ENCODE measurements at places on chromosomes 16 and 17.

- DNase-seq = no peak
These were observed 15.8 kb downstream of the PLCD3 start for GRCh38 chr17:45116434-45117016.

GRCh38 chr17:55347341-55347740 is 74.3 kb downstream of the MMD start:
- no peak for DNase-seq

- DNase-seq = no peak
These were observed 157.7 kb upstream of the TNRC6C start for GRCh38 chr17:77800816-77801215.

DNA sequence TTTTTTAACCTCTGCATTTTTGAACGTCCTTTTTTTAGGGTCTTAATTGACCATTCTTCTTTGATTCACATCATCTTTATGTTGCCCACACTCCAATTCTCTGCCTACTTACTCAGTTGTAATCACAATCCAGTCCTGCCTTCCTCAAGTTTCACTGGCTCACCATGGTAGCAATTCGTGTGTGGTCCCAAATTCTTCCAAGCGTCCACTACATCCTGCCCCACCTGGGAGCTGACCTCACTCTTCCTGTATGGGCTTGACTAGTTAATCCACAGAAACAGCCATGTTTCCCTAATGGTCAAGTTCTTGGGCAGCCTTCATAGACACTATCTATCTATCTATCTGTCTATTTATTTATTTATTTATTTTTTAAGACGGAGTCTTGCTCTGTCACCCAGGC is 7.1 kb downstream of the TLCD2 start:
- no peak for DNase-seq

DNA sequence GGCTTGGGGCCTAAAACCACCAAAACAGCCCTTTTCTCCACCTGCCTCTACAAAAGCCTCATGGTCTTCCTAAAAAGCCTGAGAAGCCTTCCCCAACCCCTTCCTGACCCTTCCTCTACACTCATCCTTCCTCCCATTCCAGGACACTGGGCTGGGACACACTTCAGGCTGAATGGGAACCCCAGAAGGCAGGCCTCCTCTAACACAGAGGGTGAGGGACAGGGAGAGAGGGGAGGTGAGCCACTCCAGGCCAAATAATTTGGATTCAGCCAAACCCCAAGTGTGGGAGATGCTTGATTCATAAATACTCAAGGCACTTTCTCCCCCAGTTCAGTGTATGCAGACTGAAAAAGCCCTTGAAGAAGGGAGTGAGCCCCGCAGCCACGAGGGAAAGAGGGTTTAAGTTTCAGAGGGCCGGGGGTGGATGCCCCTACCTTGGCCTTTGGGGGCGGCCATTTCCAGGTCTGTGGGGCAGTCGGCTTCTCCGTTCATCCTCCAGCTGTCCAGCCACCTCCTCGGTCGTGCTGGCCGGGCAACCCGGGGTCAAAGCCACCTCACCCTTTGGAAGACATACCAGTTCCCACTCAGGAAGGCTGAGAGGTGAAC is 1.6 kb downstream of the UBTF start:
- no peak for DNase-seq

DNA sequence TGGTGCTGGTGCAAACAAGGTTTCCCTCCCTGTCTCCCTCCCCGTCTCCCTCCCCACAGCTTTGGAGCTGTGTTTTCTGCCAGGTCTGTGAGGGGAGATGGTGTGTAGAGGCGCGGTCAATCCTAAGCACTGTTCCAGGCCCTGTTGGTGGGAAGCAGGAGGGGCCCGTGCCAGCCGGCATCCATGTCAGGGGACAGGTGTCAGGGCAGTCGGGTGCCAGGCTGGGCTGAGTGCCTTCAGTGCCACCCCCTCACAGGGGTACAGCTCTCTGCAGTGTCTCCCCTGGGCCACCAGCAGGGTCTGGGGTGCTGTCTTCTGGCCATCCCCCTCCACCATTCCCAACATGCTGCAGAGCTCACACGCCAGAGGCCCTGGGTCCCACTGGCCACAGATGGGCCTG is 73.6 kb downstream of the KLHDC4 start:
- DNase-seq = no peak

DNA sequence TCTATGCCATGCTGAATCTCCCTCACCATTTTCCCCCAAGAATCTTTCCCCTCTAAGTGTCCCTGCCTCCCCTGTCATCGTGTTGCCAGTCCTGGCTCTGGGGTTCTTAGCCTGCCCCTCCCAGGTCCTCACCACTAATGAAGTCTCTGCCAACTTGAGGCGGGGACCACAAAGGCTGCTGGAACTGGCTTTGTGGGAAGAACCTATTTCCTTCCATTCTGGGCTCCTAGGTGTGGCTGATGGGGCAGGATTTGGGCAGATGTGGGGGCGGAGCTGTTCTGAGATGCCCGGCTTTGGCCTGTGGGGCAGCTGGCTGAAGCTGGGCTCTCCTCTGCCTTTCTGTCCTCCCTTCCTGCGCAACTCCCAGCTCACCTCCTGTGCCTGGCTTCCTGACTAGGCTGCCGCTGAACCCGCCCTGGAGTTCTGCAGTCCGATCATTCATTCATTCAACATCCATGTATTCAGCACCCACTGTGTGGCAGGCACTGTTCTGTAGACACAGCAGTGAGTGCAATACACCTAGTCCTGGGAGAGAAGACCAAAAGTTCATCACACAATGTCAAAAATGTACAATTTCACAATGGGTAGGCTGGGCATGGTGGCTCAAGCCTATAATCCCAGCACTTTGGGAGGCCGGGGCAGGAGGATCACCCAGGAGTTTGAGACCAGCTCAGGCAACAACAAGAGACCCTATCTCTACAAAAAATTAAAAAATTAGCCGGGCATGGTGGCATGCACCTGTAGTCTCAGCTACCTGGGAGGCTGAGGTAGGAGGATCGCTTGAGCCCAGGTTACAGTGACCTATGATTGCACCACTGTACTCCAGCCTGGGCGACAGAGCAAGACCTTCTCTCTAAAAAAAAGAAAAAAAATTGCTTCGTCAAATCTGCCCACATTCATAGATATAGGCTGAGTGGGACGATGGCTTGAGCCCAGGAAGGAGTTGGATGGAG is 1.9 kb upstream of the SNN start:
- DNase-seq = no peak

DNA sequence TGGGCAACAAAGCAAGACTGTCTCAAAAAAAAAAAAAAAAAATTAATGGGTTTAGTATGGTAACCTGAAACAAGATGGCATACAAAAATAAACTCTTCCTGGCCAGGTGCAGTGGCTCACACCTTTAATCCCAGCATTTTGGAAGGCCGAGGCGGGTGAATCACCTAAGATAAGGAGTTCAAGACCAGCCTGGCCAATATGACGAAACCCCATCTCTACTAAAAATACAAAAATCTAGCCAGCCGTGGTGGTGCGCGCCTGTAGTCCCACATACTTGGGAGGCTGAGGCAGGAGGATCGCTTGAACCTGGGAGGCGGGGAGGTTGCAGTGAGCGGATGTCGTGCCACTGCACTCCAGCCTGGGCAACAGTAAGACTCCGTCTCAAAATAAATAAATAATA is 55.7 kb downstream of the PAFAH1B1 start:
- no peak for DNase-seq

DNA sequence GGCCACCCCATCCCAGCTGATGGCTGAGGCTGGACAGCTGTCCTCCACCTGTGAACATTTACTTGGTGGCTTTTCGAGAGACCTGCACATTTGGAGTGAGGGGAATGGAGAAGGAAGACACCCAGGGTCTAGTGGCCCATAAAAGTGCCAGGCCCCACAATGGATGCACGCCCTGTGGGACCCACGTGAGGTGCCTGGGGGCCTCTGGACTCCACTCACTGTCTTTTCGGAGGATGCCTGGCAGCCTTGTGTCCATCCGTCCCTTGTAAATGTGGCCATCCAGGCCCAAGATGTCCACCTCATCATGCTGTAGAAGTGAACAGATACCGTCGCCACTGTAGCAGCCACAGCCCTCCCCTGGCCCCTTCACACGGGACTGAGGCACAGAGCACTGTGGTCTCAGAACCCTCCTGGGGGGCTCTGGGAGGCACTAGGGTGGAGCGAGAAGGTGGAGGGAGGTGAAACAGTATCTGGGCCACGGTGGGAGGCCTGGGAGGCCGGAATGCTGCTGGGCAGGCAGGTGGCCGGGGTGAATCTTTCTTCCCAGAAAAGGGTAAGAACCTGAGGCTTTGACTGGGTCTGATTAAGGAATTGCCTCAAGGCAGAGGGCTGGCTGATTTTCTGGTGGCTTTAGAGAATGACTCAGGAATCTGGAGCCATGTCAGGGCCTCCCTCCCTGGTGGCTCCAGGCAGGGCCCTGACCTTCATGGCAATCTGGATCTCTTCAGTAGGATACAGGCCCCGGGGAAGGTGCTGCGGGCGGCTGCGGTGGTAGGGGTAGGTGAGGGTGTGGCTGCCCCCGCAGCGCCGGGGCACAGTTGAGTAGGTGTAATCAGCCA is 11.5 kb downstream of the UBALD2 start:
- DNase-seq = no peak

DNA sequence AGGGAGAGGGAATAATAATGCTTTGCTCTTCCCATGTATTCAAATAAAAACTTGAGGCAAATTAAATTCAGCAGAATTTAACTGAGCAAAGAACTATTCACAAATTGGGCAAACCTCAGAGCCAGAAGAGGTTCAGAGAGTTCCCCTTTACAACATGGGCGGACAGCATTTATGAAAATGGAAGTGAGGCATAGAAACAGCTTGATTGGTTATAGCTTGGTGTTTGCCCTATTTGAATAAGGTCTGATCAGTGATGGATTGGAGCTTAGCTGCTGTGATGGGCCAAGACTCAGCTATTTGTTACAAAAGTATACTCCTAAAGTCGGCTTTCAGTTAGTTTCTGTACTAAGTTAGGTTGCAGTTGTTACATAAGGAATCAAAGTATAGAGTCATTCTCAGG is 63.0 kb downstream of the TMEM100 start:
- DNase-seq = no peak

- DNase-seq = no peak
These were observed 187.3 kb downstream of the LGALS9B start for GRCh38 chr17:20280051-20280450.

- DNase-seq = no peak
These were observed 24.2 kb upstream of the ABCA9 start for GRCh38 chr17:69084911-69085310.

DNA sequence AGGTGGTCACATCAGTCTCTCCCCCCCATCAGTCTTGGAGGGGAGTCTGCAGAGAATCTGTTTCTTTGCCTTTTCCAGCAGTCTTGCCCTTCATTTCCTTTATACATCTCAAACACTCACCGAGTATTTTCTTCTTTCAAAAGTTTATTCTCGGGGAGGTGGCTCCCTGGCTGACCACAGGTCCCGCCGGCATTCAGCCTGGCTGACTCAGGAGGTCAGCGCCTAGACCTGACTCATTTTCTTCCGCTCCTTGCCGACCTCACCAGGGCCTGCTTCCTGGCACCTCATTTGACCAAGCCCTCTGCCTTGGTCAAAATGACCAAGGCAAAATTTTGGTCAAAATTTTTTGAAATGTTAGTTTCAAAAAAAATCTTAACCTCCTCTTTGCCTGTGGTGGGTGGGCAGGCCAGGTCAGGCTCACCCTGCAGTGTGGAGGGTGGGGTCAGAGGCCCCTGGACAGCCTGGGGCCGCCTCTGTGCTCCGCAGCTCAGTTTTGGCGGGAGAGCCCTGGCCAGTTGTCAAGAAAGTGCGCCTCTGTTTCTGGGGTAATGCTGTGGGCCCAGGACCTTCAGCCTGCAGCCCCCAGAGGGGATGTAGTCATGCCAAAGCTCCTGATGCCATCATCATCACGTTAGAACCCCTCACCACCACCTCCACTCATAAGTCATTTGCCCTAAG is 165.6 kb downstream of the SPECC1 start:
- no peak for DNase-seq

DNA sequence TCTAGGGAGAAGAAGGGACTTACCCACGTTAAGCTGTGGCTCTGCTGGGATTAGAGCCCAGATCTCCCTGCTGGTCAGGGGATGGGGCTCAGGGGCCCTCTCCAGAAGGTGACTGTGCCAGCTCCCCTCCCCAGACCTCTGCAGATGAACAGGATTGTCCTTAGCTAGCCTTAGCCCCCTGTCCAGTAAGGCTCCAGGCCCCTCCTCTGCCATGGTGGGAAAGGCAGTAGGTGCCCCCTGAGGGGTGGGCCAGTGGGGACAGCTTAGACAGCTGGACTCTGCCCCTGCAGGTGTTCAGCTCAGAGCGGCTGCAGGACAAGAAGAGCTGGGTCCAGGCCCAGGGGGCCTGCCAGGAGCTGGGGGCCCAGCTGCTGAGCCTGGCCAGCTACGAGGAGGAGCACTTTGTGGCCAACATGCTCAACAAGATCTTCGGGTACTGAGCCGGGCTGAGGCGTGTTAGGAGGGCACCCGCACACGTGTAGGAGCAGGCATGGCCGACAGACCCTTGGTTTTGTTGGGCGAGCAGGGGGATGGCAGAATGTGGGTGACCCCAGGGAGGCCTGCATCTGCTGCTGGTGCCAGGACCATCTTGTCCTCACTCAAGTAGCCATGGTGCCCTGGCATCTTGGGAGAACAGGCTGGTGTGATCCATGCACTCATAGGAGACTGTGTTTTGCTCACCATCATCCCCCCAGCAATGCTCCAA is 50.9 kb downstream of the MRC2 start:
- no peak for DNase-seq

DNA sequence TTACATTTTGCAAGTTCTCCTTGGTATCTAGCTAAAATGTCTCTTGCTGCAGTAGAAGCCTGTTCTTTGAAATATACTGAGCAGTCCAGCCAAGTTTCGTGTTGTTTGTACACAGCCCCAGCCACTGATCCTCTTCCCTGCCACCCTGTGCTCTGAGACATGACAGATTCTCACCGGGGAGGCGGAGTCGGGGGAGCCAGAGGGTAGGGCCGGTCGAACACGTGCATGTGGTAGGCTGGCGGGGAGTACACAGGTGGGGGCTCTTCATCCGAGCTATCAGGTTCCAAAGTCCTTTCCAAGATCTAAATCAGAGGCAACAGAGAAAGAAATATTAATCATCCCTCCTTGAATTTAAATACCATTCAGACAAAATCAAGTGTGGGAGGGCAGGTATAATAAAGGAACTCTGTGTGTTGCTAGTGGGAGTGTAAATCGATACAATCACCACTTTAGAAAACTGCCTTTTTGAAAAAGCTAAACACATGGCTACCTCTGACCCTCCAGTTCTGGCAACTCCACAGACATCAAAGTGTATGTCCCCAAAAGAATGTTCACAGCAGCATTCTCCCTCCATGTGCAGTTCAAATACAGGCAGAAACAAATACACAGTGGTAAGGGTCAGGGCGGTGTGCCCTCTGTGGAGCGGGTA is 29.7 kb upstream of the MRPS23 start:
- DNase-seq = no peak

GRCh38 chr17:81869221-81870130 is 1.7 kb downstream of the ARHGDIA start:
- peak; percentile 12 for DNase-seq

DNA sequence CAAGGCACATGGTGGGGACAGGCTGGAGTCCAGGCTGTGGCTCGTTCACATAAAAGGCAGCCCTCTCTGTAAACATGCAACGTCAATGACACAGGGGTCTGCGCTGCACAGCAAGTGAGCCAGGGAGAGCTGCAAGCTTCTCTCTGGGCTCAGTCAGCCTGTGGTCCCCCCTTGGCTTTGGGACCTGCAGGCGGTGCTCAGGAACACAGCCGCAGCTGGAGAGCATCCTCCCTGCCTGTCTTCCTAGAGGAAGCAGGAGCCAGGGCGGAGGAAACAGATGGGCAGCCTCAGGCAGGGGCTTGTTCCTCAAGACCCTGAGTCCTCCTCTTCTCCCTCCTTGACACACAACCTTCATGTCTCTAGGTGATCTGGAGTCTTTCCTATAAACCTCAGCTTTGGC is 228.0 kb downstream of the C16orf78 start:
- no peak for DNase-seq

All from nucleus accumbens (tissue), 56 donors.